Neuronal stem cell (in vitro differentiated cells): ENCODE measurements at places on chromosomes 16 and 17.

GRCh38 chr16:83019963-83020362, 393.2 kb downstream of the CDH13 start:
- no peak for DNase-seq

- no peak for DNase-seq
Observed at GRCh38 chr17:74825952-74826719, 33.5 kb downstream of the GRIN2C start.

- peak; percentile 66 for DNase-seq
Observed at GRCh38 chr16:17160285-17160853, 310.4 kb downstream of the XYLT1 start.

GRCh38 chr16:84832488-84833143, 12.8 kb downstream of the CRISPLD2 start:
- no peak for DNase-seq

DNA sequence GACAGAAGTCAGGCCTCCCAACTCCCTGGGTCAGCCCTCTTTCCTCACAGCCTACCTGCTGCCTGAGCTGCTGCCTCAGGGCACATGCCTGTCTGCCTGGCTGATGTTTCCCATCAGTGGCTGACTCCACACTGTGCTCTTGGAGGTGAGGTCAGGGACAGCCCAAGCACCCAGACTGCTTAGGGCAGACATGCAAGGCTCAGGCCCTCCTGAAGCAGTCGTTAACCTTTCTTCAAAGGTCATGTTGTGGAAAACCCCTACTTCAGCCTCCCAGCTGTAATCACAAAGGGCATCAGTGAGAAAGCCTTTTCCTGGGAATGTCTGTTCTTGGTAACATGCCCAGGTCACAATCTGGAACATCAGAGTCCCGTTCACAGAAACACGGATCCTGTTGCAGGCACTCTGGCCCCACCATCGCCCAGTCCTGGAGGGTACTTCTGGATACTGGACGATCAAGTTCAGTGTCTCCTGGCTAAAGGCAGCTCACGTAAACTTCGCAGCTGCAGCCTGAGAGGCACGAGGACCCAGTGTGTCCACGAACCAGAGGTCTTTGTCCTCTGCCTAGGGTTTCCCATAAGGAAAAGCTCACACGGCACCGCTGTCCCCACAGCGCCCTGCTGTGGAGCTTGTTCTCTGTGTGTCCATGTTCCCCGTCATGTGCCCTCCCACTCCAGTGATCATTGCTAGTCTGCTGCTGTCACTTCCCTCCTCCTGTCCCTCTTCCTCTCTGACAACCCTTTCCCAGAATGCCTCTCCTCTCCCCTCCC, 54.9 kb downstream of the GNAO1 start:
- peak; percentile 11 for DNase-seq

DNA sequence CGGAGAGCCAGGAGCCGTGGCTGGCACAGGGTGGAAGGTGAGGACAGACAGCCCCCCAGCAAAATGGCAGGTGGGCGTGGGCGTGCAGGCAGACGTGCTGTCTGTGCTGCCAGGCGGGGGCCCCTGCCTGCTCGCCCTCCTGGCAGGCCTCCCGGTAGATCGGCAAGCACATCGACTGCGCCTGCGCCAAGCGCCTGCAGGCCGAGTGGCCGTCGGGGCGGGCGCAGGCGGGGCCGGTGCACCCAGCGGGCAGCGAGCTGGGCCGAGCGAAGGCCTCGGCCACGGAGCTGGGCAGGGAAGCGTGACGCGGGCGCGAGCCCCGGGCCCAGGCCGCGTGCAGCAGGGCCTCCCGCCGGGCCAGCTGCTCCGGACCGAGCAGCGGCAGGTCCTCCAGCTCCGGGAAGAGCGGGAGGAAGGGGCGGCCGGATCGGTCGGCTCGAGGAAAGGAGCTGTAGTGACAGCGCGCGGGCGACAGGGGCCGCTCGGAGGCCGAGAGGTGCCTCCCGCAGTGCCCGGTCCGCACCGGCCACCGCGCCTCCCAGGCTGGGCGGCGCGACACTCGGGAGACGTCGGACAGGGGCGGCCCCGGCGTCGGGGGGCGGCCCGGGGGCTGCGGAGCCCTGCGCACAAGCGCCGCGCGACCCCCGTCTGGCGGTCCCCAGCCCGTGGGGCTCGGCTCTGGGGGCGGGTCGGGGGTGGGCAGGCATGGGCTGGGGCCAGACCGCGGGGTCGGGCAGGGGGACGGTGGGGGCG, 16.9 kb downstream of the GRIN2C start:
- DNase-seq, result peak; percentile 48

- DNase-seq, result no peak
Observed at GRCh38 chr16:48139517-48139916, 16.3 kb downstream of the ABCC12 start.

DNA sequence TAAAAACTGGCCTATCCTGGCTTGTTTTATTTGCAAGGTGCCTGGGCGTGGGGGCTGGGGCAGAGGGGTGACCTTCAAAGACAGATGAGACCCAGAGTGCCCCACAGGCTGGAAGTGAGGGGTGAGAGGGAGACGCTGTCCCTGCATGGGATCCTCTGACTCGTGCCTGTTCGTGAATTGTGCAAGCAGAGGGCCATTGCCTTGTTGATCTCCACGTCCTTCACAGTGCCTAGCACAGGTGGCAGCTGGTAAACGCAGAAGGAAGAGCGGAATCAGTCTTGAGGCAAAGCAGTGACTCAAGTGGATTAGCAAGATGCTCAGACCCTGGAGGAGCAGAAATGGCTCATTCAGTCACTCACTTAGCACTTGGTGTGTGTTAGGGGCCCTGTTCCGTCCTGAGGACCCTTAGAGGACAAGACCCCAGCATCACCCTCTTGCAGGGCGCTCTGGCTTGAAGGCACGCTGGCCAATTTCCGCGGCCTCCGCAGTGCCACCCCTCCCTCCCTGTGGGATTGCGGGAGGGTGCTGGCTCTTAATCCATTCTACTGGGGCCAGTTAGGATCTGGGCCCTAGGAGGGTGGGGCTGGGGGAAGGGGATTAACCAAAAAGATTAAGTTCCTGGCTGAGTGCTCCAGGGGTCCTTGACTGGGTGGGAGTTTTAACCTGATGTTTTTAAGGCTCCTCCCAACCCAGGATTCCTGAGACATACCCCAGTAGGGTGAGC, 151.2 kb downstream of the CCDC182 start:
- no peak for DNase-seq

DNA sequence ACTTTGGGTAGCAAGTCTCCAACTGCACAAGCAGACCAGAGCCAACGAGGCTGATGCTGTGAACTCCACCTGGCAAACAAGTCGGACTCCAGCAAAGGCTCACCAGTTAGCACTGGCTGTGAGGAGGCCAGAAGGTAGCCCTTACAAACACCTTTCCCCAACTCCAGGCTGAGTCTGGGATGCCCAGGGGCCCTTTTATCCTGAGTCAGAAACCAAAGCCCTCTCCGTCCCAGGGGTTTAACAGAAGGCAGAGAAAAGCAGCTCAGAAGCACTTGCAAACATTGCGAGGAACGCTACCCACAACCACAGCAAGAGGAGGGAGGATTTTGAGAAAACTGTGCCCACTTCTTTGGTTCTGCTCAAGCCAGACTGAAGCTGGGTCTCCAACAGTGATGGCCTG, 25.0 kb downstream of the CUEDC1 start:
- no peak for DNase-seq

- no peak for DNase-seq
Observed at GRCh38 chr17:1626333-1626732, 2.3 kb downstream of the SLC43A2 start.

GRCh38 chr17:30248786-30249185, 13.3 kb upstream of the SLC6A4 start:
- DNase-seq, result no peak

GRCh38 chr16:67278773-67279295, 498 bp upstream of the PLEKHG4 start:
- no peak for DNase-seq

GRCh38 chr17:7133424-7133823, 18.8 kb upstream of the ASGR2 start:
- peak; percentile 43 for DNase-seq

DNA sequence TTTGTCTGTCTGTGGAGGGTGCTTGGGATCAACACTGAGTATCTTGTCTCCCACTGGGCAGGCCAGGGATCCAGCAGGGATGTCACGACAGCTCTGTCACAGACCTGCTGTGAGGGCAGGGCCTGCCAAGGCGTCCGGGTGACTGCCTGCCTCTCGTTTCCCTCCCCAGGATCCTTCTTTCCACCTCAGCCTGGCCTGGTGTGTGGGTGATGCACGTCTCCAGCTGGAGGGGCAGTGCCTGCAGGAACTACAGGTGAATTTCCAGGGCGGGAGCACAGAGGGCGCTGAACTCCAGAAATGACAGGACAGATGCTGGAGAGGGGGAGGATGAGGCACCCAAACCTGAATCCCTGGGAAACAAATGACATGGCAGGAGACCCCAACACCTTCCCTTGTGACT, 6.8 kb upstream of the MMP15 start:
- DNase-seq, result no peak

DNA sequence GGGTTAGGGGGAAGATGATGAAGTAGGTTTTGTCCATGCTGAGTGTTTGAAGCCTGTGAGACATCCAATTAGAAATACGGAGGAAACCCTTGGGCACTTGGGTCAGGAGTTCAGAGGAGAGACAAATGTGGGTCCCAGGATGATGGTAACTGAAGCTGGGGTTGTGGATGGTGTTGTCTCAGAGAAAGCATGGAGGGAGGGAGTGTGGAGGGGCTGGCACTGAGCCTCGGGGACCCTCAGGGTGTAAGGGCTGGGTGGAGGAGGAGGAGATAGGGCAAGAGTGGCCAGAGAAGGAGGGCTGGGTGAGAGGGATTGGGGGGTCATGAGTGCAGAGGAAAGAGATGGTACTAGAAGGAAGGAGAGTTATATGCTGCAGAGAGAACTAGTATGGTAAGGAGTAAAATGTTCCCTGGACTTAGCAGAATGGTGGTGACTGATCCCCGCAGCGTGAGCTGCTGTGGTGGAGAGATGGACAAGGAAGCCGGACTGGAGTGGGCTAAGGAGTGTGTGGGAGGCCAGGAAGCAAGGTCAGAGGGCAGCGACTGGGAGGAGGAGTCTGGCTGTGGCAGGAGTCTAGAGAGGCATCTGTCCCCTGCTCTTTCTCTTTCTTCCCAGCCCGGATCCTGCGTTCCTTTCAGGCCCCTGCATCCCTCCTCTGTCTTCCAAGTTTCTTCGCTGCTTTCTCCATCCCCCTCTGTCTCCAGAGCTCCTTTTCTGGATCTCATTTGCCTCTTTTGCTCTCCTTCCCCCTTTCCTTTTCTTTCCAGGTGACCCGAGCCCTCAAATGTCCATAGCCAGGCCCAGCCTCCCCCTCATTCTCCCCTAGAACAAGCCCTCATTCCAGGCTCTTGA, 3.9 kb upstream of the COL1A1 start:
- no peak for DNase-seq

DNA sequence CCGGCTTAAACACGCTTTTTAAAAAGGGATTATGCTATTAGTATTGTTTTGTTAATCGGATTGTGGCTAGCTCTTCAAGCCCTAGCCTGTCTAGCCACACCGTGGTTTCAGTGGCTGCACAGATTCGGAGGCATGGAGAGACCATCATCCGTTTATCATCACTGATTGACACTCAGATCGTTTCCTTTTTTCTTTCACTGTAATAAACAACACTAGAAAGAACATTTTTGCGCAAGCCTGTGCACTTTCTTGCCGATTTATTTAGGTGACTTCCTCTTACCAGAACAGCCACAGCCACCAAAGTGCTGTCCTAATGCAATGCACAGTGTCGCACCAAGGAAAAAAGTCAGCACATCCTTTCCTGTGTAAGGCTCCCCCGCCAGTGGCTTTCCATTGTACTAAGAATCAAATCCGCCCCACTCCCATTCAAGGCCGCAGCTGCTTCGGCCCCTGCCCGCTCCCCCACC, 78.2 kb downstream of the CRISPLD2 start:
- DNase-seq, result no peak

- no peak for DNase-seq
Observed at GRCh38 chr16:56591377-56592060, 2.2 kb downstream of the MT3 start.

DNA sequence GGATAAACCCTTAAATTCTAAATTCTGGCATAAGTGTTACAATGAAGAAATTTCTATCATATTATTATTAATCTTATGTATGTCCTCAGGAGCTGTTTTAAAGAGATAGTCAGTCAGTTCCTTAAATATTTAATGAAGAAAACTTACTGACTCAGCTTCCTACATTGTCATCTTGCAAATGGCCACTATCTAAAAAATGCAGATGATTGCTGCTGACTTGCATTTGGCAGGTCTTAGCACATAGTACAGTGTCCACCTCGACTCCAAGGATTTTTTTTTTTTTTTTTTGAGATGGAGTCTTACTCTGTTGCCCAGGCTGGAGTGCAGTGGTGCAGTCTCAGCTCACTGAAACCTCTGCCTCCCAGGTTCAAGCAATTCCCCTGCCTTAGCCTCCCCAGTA, 55.1 kb upstream of the CORO6 start:
- no peak for DNase-seq

DNA sequence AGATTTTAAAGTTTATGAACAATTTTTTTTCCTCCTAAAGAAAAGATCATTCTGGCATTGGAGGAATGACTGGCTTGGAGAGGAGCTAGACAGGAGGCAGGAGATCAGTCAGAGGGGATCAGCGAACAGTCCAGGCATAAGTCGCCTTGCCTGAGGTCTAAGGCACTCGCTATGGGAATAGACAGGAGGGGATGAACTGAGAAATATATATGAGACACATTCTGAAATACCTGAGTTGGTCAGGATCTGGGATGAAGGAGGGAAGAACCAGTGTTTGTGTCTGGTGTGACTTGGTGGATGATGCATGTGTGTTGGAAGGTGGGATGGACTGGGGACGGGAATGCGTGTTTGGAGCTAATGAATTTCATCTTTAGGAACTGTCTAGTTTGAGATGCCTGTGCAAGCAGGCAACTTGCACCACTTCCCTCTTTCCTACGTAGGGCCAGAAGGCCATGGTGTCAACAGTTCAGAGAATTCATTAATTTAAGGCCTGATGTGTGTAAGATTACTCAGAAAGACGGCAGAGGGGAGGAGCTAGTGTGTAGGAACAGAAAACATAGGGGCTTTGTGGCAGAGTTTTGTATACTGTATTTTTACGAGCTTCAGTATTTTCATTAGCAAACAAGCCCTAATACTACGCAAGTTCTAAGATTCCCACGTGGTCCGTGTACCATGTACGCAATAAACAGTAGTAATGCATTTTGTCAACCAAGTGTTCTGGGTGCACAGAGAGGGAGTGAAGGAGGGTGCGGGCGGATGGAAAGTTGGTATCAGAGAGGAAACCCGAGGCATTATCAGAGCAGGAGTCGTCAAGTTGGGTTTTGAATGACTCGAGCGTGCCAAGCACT, 825 bp downstream of the HEATR6 start:
- DNase-seq, result no peak
